Ecto neural progenitor cell (in vitro differentiated cells): ENCODE measurements at places on chromosomes 1 and 21.

DNA sequence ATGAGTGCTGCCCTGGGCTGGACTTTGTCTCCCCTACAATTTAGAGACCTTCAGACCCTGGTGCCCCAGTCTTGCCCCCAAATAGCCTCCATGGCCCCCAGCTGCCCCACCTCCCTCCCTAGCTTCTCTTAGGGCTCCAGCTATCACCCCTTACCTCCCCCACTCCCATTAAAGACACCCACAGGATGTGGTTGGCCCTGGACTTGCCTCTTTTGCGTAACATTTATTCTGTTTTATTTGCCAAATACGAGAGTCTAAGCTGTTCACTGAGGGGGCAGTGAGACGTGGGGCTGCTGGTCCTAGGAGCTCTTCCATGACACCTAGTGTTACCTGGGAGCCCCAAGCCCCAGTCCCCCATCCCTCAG is 4.5 kb downstream of the ZC3H12A start:
- no peak for DNase-seq

DNA sequence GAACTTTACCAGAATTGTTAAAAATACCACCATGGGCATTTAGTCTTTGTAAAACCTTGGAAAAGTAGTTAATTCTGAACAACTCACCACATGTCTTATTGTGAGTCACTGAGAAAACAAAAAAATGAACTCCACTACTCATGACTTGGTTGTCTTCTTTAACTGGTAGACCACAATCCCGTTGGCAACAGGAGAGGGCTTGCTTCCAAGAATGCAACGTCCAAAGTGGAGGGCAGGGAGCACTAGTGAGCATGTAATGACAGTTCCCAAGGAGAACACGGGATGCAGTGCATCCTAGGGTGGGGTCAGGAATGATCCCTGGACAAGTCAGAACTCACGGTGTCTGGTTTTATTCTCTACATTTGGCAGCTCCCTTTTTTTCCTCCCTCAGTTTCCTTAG is 15.2 kb upstream of the HMCN1 start:
- no peak for DNase-seq

- DNase-seq, result no peak
Observed at GRCh38 chr1:44119525-44119924, 904 bp downstream of the KLF17 start.

- DNase-seq, result no peak
Observed at GRCh38 chr1:100868364-100868995, 26.2 kb downstream of the EXTL2 start.

- no peak for DNase-seq
Observed at GRCh38 chr1:169576935-169577331, 9.3 kb downstream of the F5 start.

DNA sequence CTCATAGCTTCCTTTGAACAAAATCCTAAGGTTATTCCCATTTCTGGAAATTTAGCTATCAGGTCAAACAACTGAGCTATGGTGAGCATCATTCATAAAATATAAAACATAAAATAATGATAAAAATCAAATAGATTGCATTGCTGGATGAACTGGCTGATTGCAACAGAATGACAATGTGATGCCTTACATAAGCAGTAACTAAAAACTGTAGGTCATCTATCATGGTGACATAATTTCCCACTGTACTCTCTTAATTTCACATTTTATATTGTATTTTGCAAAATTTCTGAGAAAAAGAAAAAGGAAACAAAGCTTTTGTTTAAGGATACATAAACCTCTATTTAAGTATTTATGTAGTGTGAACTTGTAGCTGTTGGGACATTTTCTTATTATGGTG is 4.6 kb downstream of the PTGER3 start:
- no peak for DNase-seq
